Right lung (tissue), 10 donors: ENCODE measurements at places on chromosomes 5 and 9. TPM values are rescaled to one million over a fixed set of nuclear protein-coding genes. Genes with fewer than 3 reads are reported as not detected.

DNA sequence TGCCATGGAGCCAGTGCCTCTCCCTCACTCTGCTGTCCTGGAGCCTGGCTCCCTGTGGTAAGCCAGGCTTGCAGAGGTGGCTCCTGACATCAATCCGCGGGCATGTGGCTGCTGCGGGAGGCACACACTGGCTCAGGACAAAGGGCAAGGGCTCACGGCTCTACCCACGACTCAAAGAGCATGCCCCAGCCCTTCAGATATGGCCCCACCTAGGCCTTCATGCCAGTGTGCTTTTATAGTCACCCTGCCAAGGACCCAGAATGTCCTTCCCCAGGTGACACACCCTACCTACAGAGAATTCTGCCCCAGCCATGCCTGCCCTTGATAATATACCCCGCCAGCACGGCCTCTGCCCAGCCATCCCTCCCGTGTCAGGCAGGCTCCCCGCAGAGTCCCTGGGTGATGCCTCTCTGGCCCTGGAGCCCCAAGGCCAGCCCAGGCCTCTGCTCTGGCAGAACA is 1.6 kb downstream of the MGAT4B start:
- no peak for DNase-seq

- no peak for DNase-seq
Observed at GRCh38 chr5:116813356-116813755, 238.7 kb upstream of the SEMA6A start.

WNT8A gene
- polyA plus RNA-seq: not detected

- no peak for DNase-seq
Observed at GRCh38 chr5:677131-678101, 15.7 kb downstream of the TPPP start.

TYRP1 gene
- 9.8 TPM for polyA plus RNA-seq

AKNA gene
- 38.6 TPM for polyA plus RNA-seq

FBXL7 gene
- 35.4 TPM for polyA plus RNA-seq

- no peak for DNase-seq
Observed at GRCh38 chr5:17944046-17944445, 309.8 kb downstream of the TAF11L14 start.

ACTL7A gene
- not detected for polyA plus RNA-seq
